ENCODE measurements at places on chromosomes 5 and 9.

DNA sequence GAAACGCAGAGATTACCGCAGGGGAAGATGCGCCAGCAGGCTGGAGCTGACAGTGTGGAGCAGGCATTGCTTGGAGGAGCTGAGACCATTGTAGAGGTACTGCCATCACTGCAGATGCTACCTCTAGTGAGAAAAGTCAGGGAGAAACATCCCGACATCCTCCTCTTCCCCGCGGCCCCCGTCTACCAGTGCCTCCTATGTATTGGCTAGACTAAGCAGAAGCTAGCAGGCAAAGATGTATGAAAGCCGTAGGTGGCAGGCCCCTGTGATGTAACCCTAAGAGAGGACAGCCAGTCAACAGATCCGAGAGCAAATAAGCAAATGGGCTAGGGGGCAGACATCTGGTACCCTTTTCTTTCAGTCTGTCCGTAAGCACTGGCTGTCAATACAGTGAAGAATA is 115.5 kb upstream of the ACTBL2 start:
- DNase-seq = no peak

- no peak for DNase-seq
These were observed 7.6 kb downstream of the ITK start for GRCh38 chr5:157188270-157188669.

GRCh38 chr9:134390537-134390936 is 64.3 kb downstream of the RXRA start:
- DNase-seq = no peak

DNA sequence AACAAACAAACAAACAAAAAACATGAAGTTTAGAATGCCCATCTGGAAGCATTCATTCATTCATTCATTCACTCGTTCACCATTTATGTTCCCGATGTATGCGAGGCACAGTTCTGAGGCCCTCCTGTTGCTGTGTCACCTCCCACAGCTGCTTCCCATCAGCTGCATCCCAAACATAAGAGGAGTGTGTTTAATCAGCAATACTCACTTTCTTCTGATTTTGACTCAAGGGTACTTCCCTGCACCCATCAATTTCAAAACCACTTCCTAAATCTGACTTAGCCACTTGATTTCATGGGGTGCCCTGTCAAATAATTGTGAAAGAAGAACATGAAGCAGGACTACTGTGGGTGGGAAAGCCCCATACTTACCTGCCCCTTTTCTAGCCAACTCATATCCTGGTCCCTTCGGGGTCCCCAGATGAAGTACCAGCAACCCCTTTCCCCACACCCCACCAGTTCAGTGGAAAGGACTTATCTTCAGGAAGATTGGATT is 128.0 kb upstream of the IL12B start:
- peak; percentile 89 for DNase-seq

- DNase-seq = no peak
These were observed 17.5 kb downstream of the TMEM171 start for GRCh38 chr5:73137563-73138530.

Measured in CD14-positive monocyte (primary cell).